GM23248 (cell line): ENCODE measurements at places on chromosomes 7 and 10.

DNA sequence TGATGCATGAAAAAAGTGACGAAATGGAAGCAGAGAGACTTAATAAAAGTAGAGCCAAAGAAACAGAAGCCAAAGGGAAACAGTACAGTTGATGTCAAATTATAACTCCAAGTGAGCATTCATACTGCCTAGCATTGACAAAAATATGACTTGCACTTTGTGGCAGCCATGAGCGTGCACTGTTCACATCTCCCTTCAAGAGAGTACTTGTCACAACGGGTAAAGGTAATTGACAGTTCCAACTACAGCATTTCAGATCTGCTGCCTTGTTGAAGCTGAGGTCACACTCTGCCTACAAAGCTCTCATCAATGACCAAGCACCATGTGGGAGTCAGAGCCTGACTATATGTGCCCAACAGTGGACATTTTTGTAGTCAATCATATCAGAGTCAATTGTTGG, 54.3 kb downstream of the IQUB start:
- DNase-seq = no peak

GRCh38 chr7:129664029-129665012, 52.8 kb downstream of the NRF1 start:
- peak; percentile 86 for DNase-seq

GRCh38 chr7:127886248-127886647, 145.0 kb downstream of the LRRC4 start:
- peak; percentile 64 for DNase-seq

DNA sequence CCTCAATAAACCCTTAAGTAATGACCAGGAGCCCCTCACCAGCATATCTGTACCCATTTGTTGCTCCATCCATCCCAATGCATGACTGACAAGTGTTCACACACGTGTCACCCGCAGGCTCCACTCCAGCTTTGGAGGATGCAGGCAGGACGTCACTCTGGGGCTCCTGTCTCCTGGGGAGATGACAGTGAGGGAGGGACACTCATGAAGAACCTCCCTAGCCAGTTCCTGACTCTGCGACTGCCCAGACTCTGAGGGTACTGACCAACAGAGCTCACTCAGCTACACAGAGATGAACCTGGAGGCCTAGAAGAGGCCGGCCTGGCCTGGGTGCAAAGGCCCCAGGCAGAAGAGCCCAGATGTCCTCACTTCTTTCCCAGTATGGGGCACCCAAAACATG, 135.1 kb upstream of the RET start:
- DNase-seq = no peak

- no peak for DNase-seq
These were observed 16.1 kb downstream of the TARP start for GRCh38 chr7:38257350-38257677.

DNA sequence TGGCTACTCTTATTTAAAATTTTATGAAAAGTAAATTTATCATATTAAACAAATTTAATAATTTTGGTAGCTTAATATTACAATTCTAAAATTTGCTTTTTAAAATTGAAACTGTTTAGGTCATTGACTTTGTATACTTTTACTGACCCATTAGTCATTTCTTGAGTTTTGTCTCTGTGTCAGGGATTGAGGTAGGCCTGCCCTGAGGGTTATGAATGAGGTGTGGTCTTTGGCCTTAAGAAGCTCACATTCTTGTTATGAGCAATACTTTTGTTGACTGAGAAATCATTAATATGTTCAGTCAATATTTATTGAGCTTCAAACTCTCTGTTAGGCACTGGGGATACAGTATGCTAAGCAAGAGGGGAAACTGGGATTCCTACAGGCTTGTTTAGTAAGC, 47.0 kb upstream of the RPA3 start:
- peak; percentile 3 for DNase-seq

DNA sequence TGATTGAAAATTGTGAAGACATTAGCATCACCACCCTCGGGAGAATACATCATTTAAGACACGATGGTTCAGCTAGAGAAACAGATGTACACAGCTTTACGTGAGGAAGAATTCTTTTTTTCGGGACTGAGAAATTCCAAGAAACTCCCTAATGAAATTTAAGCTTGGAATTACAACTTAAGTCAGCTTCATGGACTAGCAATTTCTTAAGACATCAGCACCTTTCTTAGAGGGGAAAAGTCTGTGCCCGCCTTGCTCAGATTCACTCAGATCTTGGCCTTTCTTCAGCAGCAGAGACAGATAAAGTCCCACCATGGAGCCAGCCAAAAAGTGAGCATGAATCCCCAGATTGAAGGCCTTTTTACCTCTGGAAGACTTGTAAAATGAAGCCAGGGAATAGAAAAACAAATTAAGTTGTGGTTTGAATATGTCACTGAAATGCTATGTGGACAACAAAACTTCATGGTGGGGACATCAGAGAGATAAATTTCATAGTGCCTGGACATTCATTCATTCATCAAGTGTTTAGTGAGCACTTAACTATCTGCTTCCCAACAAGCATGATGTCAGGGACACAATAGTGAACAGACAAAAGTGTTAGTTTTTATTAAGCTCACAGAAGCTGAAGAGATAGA, 32.1 kb downstream of the PRKG1 start:
- DNase-seq = peak; percentile 12

DNA sequence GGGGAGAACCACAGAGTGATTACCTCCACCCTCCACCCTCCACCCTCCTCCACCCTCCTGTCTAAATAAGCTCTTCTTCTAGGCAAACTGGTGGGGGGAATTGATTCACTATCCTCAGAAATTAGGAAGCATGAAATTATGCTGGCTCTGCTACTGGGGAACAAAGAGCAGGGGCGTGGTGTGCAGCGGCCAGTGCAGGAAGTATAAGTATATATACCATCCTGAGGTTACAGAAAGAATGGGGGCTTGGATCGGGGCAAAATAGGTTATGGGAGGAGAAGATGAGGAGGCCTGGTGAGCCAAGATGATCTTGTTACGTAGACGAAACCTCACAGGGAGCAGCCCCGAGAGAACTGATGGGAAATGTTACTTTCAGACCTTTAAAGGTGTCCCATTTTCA, 49.1 kb downstream of the SYPL1 start:
- DNase-seq = no peak

DNA sequence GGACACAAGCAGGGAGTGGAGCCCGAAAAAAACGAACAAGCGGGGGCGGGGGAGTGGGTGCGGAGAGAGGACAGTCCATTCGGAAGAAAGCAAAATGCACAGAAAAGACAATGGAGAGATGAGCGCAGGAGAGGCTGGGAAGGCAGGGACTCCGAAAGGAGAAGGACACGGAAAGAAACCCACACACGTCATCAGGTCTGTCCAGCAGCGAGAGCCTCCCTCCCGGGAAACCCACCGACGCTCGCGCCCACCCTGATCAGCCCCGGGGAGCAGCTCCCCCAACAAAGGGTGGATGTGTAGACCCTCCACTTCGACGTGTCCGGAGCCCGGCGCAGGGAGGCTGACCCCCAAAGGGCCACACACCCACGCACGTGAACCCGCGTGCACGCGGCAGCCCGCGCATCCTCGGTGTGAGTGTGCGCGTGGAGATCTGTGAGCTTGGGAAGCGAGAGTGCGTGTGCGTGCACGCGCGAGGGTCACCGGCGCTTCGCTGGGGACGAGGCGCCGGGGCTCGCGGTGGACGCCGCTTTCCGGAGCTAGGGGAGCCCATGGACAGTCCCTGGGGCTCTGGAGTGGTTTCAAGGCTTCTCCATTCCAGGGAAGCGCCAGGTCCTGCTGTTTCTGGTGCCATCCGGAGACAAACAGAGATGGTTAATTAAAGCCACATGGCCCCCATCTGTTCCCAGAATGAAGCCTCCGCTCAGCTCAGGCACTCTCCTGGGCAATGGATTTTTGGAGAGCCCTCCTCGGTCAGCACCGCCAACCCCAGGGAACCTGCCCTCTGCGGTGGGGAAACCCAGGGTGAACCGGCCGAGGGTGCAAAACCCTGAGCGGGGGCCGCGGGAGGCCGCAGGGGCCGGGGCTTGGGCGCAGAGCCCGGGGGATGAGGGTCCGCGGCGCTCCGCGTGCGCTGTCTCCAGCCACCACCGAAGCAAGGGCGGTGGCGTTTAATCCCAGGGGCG, 916 bp downstream of the LAMB1 start:
- DNase-seq = peak; percentile 79

DNA sequence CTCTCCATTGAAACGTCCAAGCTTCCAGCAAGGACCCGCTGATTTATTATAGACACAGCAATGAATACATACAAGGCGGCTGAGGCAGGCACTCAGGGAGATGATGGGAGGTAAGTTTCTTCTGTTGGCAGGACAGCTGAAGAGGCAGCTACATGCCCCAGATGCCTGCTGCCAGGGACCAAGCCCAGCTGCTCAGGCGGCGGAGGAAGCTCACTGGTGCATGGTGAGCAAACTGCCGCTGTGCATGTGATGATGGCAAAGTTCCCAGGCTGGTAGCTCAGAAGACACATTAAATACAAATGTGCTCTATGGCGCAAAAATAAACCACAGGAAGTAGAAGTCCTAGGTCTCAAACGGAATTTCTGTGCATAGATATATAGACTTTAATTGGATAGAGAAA, 2.3 kb downstream of the DNTT start:
- no peak for DNase-seq

DNA sequence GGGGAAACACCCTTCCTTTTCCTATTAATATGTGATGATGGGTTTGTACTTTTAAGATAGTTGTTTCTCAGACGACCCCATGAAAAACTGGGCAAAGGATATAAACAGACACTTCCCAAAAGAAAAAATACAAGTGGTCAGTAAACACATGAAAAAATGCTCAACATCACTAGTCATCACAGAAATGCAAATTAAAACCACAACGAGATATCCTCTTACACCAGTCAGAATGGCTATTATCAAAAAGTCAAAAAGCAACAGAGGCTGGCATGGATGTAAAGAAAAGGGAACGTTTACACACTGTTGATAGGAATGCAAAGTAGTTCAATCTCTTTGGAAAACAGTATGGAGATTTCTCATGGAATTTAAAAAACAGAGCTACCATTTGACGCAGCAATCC, 111.4 kb upstream of the ZEB1 start:
- DNase-seq = no peak

- no peak for DNase-seq
These were observed 117.2 kb downstream of the SRI start for GRCh38 chr7:88102675-88103074.

DNA sequence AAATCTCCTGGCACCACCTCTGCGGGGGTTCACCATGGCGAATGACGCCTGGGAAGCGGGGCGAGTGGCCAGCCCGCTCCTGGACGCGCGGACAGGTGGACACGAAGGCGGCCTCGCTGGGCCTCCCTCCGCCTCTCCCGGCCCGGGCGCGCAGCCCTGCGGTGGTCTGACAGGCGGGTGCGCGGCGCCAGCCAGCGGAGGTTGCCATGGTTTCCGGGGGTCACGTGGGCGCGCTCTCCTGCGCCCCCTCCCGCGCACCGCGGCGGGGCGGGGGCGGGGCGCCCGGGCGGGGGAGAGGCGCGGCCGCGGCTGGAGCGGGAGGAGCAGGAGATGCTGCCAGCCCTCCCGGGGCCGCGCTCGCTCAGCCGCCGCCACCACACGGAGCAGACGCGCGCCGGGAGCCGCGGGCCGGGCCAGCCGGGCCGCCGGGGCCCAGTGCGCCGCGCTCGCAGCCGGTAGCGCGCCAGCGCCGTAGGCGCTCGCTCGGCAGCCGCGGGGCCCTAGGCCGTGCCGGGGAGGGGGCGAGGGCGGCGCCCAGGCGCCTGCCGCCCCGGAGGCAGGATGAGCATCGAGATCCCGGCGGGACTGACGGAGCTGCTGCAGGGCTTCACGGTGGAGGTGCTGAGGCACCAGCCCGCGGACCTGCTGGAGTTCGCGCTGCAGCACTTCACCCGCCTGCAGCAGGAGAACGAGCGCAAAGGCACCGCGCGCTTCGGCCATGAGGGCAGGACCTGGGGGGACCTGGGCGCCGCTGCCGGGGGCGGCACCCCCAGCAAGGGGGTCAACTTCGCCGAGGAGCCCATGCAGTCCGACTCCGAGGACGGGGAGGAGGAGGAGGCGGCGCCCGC, at the start of gene PRKAR2B:
Gene PRKAR2B (plus strand): TSS at position 359 of the 848 bp plus-strand sequence. CDS start 203 bp downstream, at position 562.
- peak; percentile 71 for DNase-seq

GRCh38 chr10:124302951-124303505, 115.7 kb downstream of the OAT start:
- no peak for DNase-seq

- peak; percentile 86 for DNase-seq
These were observed 66.8 kb downstream of the LRMDA start for GRCh38 chr10:75497997-75498883.

GRCh38 chr7:114298011-114298410, 116.6 kb upstream of the FOXP2 start:
- no peak for DNase-seq

DNA sequence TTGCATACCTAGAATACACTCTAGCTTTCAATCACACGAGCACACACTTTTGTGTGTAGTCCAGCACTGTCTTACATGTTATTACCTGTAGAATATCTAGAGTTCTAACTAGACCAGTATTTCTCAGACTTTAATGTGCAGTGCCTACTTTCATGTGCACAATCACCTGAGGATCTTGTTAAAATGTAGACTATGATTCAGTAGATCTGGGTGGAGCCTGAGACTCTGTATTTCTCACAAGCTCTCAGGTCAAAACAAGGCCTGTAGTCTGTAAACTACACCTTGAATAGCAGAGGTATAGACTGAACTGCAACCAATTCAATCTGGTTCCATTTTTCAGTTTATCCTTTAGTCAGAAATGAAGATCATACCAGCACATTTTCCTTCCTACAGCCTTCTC, 11.1 kb downstream of the IFIT2 start:
- DNase-seq = no peak

- DNase-seq = peak; percentile 13
These were observed 5.5 kb upstream of the BLNK start for GRCh38 chr10:96276831-96277230.

DNA sequence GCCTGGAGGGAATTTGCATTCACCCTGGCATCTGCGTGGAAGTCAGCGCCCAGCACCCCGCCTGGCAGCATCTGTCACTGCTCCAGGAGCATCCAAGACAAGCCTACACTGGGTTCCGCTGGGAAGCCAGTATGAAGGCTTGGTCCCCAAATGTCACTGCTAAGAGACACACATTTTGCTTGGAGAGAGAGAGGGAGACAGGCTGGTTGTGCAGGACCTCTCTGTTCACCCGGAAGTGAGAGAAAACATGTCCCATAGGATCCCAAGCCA, 119.5 kb downstream of the SEC23IP start:
- no peak for DNase-seq

DNA sequence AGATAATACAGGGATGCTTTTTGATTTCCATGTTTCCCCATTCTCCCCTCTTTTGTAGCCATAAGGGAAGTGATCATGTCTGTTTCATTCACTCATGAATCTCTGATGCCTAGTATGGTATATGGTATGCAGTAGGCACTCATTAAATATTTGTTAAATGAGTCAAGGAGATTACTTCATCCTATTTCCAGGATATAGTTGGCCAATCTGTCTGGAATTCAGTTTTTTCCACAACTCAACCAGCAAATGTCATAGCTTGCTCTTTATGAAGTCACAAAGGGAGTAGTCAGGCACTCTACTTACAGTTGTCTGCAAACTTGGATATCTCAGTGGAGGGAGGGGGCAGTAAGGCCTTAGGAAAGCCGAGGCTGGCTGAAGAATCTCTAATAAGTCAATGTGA, 853.6 kb downstream of the LRMDA start:
- DNase-seq = peak; percentile 87
